ENCODE measurements at places on chromosomes 11 and 22. TPM values are rescaled to one million over a fixed set of nuclear protein-coding genes. Genes with fewer than 3 reads are reported as not detected.

CD3E gene
- 0.38 TPM for total RNA-seq

RASGRP2 gene
- total RNA-seq, result 38.4 TPM

BAIAP2L2 gene
- total RNA-seq, result 0.24 TPM

BCO2 gene
- 151 TPM for total RNA-seq

ENTHD1 gene
- not detected for total RNA-seq

OR5P2 gene
- not detected for total RNA-seq

KLHL35 gene
- 0.48 TPM for total RNA-seq

OR52E8 gene
- not detected for total RNA-seq

UFD1 gene
- 43.5 TPM for total RNA-seq

CYTH4 gene
- total RNA-seq, result 7.0 TPM

DERL3 gene
- 2.8 TPM for total RNA-seq

YWHAH gene
- 67.5 TPM for total RNA-seq

NEFH gene
- total RNA-seq, result 0.16 TPM

MYO18B gene
- total RNA-seq, result 114 TPM

OR5T2 gene
- not detected for total RNA-seq

RPS6KB2 gene
- 24.6 TPM for total RNA-seq

BATF2 gene
- total RNA-seq, result 2.0 TPM

HPS5 gene
- total RNA-seq, result 11.4 TPM

CLMP gene
- total RNA-seq, result 6.0 TPM

SYCE3 gene
- not detected for total RNA-seq

MS4A2 gene
- total RNA-seq, result 1.0 TPM

LDHAL6A gene
- total RNA-seq, result not detected
